ENCODE measurements at places on chromosomes 2 and 18.

DNA sequence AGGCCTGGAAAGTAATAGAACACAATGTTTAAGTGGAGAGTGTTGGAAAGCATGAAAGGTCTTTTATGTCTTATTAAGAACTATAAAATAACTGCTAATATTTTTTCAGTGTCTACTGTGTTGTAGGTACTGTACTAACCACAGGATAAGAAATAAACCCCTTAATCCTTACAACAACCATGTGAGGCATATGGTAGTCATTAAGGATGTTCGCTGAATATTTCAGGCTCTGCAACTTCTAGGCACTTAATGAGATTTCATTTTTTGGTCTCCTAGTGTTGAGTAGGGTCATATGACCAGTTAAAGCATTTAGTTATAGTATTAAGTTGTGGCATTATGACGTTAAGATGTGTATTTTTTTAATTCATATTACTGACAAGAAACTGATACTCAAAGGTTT is 346.6 kb upstream of the KCNH7 start:
- no peak for DNase-seq

GRCh38 chr2:161436411-161436810 is 20.3 kb downstream of the TBR1 start:
- no peak for DNase-seq

GRCh38 chr2:73007991-73008765 is 63.3 kb downstream of the SFXN5 start:
- DNase-seq: no peak

- DNase-seq: no peak
These were observed 95.1 kb downstream of the BAZ2B start for GRCh38 chr2:159521272-159521671.

DNA sequence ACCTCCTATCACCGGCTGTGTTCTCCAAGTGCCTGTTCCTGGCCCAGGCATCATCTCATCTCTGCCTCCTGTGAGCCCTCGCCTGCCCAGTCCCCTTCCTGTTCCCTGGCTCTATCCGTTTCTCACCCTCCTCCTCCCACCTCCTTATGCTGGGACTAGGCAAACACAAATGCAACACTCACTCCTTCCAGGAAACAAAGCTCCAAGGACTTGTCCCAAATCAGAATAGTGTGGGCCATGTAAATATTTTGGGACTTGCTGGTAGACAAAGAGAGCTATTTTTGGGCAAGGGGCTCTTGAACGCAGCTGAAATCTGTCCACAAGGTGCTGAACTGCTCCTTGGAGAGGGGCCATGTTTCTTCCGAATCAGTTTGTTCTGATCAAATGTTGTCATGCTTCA is 25.3 kb downstream of the MBP start:
- DNase-seq: no peak

GRCh38 chr2:177021706-177022343 is 190.8 kb upstream of the HNRNPA3 start:
- DNase-seq: no peak

- no peak for DNase-seq
These were observed 2.5 kb downstream of the TMBIM1 start for GRCh38 chr2:218289639-218290315.

GRCh38 chr18:21763846-21764646 is 23.5 kb downstream of the MIB1 start:
- no peak for DNase-seq

GRCh38 chr2:108377401-108377800 is 353 bp upstream of the SULT1C4 start:
- DNase-seq: no peak

DNA sequence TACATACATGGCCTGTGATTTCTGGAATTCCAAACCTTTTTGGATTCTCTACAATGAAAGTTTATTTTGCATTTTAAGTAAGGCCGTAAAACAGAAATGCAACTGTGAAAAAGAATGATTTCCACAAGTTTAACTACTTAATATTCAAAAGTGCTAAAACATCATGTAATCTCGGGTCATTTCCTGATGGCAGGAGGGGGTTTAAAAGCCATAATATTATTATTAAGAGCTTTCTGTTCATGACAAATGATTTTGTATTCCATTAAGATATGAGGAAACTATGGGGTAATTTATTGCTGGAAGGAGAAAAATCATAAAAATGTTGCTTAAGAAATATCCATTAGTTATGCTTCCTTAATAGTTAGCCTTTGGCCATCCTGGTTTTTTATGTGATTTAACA is 65.7 kb downstream of the COL4A3 start:
- no peak for DNase-seq

DNA sequence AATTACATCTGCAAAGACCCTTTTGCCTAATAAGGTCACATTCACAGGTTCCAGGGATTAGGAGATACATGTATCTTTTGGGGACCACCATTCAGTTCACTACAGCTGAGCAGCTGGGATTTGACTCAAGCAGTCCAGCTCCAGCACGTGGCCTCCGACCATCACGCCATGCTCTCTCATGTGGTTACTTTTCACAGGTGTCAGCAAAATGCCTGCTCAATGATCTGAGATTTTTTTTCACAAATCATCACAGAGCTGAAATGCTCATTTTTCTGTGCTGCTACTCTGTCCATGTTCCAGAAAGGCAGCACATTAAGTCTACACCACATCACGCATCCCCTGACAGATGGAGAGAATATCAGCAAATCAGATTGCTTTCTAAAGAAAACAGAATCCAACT is 98.5 kb upstream of the RMDN2 start:
- no peak for DNase-seq

DNA sequence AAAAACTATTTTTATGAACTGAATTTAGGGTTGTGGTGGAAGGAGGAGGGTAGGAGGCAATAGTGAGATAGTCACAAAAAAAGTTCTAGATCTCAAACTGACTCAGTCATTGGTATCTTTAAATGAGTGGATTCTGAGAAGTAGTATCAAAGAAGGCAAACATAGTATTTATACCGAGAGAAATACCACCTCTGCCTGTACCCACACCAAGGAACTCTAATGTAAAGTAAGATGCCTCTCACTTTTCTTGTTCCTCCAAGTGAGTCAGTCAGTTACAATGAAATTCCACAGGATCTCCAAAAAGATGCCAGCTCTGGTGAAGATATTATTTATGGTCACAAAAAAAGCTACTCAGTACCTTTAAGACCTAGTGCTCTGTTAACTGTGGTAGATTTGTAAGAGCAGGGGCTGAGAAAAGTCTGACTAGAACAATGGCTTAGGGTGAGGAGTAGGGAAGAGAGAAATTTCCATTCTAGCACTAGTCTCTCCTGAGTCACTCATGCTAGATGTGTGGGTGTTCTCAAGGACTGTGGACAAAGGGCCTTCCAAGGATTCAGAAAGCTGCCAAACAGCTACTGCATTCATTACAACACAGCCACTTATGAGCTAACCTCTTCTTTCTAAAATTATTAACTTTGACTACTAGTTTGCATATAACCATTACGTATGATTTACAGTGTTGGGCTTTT is 36.3 kb downstream of the YWHAQ start:
- no peak for DNase-seq

DNA sequence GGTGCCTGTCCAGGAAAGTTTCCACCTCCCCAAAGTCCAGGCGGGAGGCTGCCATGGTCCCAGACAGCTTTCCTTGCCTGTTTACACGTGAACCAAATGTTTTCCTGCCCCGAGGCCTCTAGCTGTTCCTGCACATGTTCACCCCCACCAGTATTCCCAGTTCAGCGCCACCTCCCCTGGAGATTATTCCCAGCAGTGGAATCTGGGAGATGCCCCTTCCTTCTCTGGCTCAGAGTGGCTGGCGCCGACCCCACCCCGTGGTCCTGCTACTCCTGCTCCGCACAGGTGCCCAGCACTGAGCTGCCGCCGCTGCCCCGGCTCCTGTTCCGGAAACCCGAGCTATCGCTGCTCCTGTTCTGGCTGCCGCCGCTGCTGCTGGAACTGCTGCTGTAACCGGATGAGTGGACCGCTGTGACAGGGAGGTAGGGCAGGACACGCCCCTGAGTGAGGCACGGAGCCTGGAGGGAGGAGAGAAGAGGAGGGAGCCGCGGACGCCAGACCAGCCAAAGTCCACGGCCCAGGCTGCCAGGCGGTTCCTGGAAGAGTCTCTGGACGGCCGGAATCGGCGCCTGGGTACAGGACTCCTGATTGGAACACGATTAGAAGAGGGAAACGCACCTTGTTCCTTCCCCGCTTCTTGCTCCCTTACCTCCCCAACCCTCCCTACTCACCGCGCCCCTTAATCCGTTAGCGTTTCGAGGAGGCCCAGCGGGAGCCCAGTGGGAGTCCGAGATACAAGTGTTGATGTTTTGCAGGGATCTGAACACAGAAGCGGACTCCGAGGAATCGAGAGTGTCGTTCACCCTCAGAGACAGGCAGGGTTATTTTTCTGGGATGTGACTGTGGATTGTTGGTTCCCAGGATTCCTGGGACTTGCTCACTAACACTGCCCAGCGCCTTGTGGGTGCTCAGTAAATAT is at the start of gene PDE11A:
Gene PDE11A (minus strand): TSS at position 395 of the 919 bp plus-strand sequence. CDS start 340 bp downstream, at position 55.
- DNase-seq: peak; percentile 30

DNA sequence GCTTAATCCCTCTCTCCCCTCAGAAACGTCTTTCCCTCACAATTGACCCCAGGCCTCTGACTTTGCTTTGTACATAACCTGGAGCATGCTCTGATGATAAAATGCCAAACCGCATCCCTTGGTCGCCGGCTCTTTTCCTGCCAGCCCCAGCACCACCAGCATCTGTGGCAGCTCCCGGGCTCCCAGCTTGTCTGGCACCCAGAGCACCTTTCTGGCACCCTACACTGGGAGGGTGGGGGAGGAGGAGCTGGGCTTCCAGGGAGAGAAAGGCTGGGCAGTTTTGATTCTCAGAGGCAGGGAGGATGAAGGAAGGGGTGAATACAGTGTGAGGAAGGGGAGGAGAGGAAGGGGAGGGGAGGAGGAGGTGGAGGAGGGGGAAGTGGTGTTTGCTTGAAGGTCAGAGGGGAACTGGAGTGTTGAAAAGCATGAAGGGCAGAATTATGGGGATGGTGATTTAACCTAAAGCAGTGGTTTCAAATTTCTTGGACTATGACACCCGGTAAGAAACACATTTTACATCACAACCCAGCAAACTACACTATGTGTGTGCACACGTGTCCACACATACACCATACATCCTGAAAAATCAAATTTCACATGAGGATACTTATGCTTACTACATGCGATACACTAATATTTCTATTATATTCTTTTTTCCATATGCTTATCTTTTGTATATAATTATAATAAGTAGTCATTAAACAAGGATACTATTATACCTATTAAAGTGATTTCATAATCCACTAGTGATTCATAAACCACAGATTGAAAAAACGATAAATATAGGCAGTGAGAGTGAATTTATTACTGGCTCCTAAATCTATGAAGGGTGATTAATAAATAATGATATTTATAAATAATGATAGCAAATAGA is 30.0 kb upstream of the IGFBP2 start:
- DNase-seq: no peak

GRCh38 chr2:2324119-2324518 is 7.0 kb downstream of the MYT1L start:
- DNase-seq: no peak

- DNase-seq: no peak
These were observed 22.3 kb upstream of the LRRTM1 start for GRCh38 chr2:80326861-80327260.

DNA sequence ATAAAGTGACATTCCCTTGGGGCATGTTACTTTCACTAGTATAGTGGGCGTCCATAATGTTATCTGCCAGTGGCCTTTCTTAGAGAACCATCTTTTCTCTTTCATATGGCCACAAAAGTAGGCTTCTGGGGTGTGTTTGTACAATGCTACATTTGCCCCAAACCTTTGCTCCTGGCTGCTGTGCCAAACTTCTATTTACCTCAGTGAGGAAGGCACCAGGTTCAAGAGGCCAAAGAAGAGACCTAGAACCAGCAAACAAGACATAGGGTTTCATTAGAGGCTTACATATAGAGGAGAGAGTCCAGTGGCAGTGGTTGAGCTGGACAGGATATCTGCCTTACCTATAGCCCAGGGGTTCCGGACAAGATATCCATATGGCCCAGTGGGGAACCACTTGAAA is 48.5 kb downstream of the CPO start:
- no peak for DNase-seq

DNA sequence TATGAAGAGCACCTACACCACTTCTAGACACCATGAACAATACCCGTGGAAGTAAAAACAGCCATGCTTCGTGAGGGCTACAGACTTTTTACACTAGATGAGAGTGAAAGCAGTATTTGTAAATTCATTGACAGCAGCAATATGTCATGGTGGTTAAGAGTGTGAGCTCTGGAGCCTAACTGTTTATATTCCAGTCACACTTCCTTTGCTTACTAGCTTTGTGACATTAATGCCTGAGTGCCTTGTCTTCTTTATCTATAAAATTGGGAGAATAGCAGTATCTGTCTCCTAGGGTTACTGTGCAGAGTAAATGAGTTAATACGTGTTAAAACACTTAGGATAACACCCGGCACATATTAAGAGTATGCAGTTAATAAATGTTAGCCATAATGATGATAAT is 33.8 kb upstream of the RPRM start:
- DNase-seq: no peak

- DNase-seq: peak; percentile 80
These were observed 24.2 kb upstream of the CASP8 start for GRCh38 chr2:201235860-201236811.

- no peak for DNase-seq
These were observed 508.7 kb upstream of the FAM98A start for GRCh38 chr2:34107811-34108210.

GRCh38 chr2:203798296-203799087 is 69.1 kb upstream of the CTLA4 start:
- DNase-seq: no peak

GRCh38 chr2:234528410-234529148 is 31.7 kb upstream of the ARL4C start:
- DNase-seq: no peak

GRCh38 chr2:70927641-70928040 is 8.1 kb upstream of the ATP6V1B1 start:
- no peak for DNase-seq

DNA sequence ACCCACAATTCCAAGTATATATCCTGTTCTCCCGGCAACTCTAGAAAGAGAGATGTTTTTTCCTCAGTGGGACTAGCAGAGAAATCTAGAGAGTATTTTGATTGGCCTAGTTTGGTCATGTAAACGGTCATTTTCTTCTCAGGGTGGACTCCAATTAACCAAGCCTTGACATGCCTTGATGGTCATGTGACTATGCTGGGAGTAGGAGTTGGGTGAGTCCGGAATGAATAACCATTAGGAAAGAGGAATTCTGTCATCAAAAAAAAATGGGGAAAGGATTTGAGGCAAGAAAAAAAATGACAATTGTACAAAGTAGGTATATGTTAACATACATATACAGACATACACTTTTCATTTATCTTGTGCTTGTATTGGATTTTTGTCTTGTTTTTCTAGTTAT is 248.2 kb upstream of the CDH20 start:
- DNase-seq: no peak

DNA sequence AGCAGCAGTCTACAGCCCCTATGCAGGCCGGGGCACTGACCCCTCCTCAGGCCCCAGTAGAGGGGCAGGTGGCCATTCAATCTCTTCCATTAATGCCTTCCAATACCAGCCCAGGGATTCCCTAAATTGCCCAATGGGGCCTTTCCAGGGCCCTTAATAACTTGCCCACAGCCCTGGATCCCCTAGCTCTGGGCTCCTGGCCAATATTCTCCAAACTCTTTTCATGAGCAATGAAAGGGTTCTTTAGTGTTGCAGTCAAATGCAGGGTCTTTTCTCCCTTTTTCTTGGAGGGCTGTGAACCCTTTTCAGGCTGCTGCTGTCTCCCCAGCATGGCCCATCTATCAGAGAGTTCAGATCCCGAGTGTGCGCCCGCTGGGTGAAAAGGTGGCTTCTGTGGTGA is 41.3 kb upstream of the SLC1A4 start:
- no peak for DNase-seq
